Fibroblast of mammary gland (primary cell): ENCODE measurements at places on chromosomes 11 and 22.

GRCh38 chr11:12172493-12173013, 62.2 kb downstream of the MICAL2 start:
- DNase-seq = no peak

- DNase-seq = peak; percentile 37
Observed at GRCh38 chr22:30324014-30324730, 2.6 kb downstream of the TBC1D10A start.

DNA sequence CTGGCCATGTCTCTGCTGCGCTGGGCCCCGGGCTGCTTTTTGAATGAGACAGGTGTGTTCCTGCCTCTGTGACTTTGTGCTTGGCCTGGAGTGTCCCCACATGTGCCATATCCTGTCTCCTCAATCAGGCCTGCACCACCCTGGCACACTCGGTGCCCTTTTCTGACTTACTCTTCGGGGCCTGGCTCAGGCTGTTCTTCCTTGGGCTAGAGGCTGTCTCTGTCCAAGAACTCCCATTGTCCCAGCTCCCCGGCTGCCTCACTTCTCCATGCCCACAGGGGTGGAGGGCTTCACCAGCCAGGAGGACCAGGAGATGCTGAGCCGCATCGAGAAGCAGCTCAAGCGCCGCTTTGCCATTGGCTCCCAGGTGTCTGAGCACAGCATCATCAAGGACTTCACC, 23.0 kb downstream of the MCM5 start:
- DNase-seq = no peak

DNA sequence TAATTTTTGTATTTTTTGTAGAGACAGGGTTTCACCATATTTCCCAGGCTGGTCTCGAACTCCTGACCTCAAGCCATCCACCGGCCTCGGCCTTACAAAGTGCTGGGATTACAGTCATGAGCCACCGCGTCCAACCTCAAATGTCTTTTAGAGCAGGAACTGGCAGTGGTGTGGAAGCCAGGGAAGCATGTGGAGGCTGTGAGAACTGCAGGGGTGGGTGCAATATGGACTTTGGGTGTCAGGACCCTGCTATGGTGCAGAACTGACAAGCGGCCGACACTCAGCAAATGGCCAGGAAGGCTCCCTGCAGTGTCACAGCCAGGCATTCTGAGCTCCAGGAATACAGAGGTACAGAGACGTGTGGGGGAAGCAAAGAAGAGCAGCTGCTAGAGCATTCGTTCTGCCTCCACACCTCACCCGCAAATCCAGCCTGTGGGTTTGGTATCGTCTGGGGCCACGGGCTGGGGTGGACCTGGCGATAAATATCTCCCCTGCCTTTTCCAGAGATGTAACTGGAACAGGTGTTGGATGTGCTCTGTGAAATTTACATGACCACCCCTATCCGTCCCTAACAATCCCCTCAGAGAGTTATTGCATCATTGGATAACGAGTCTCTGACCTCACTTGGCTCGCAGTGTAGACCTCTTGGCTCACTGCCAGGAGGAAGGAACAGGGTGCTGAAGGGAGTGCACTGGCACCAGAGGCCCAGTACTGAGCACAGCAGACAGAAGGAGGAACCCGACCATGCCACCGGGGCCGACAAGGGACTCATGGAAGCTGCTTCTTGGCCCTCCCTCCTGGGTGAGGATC, 624.7 kb upstream of the B3GAT1 start:
- no peak for DNase-seq

DNA sequence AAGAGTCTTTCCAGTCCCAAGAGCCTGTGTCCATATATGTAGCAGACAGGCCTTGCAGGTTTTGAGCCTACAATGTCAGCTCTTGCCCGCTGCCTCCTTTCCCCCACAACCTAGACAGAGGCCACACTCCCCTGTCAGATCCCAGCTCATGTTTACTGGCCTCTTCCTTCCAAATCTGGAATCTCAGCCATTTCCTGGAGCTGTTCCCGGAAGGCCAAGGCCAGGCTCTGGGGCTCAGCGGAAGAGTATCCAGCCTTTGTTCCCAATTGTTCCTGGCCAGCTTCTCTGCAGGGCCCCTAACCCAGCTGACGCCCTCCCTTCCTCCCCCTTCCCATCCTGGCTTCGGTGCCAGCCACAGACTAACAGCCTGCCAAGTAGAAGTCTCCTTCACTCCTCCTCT, 1.0 kb upstream of the ROBO4 start:
- DNase-seq = peak; percentile 78
